ENCODE measurements at places on chromosomes 11 and 22. TPM values are rescaled to one million over a fixed set of nuclear protein-coding genes. Genes with fewer than 3 reads are reported as not detected.
A peak's percentile ranks its signal among the peaks of the same experiment; 100 is the strongest.

DNA sequence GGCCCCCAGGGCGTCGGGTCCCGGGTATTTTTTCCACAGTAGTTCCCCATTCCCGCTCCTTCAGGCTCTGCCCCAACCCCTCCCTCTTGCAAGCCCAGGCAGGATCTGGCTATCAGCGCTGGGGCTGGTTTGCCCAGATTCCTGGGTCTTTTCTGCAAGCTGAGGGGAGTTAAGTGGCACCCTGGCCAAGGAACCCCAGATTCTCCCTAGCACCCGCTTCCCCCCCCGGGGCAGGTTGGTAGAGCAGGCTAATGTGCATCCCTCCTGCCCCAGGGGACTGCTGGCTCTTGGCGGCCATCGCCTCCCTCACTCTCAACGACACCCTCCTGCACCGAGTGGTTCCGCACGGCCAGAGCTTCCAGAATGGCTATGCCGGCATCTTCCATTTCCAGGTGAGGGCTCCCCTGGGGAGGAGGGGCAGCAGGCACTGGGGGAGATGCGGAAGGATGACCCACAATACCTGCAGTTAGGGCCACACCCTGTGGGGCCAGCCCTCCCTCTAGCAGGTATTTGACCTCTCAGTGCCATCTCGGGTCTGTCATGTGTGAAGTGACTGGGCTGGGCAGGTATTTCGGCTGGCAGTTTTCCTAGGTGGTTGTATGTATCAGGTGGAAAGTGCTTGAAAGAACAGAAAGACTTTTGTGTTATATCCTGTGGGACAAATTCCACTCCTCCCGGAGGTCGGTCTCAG, 1.6 kb downstream of the CAPN1 start:
- DNase-seq, result no peak

GGTLC3 gene
- not detected for total RNA-seq

DNA sequence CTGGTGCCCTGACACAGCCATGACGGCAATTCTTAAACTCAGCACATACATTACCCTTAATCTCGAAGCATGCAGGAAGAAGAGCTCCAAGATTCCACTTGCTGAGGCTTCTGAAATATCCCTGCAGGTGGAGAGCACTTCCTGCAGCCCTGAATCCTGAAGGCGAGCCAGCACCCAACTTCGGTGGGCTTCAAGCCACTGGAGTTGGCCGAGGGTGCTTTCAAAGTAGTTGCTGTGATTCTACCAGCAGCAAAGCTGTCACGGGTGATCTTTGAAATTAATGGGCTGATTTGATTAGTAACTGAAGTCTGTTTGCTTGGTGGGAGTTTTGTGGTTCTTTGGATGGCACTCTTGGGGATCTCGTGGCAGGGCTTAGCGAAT, 9.0 kb upstream of the FTH1 start:
- no peak for DNase-seq

DNA sequence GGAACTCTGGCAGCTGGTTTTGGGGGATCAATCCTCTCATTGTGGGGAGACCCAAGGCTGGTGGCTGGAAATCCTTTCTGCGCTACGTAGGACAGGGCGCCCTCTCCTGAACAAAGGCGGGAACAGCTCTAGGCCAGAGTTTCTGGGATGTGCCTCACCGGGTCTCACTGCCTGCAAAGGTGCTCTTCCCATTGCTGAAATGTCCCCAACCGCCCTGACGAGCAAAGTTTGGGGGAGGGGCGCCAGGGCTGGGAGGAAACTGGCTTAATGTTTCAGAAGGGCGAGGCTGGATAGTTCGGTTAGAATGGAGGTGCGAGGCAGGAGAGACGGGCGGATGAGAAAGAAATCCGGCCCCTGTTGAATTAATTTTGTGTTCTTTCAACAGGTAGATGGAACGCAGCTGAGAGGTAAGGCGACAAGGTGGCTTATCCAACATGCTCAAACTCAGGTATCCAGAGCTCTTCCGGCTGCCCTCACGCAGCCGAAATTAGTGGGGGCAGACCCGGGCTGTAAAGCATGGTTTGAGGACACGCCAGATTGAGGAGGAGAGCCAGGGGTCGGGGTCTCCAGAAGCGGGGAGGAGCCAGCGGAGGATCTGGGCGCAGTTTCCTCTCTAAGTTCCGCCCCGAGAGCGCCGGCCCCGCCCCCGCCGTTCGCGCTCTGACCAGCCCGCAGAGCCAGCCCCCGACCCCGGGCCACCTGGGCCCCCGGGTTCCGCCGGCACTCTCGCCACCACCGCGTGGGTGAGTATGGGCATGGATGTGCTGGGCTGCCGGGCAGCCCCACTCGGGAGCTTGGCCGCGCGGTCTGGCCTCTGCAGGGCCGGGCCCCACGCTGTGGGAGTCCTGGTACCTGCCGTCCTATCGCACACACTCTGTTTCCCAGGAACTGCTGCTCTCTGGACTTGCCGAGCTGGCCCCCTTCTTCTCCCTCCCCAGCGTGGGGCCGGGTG, at the start of gene PGAP2:
PGAP2 (plus strand) TSS at position 652 of the 952 bp plus-strand sequence. CDS start 2,700 bp downstream, outside the sequence.
- peak; percentile 35 for DNase-seq

- no peak for DNase-seq
These were observed 27.4 kb downstream of the IGLL5 start for GRCh38 chr22:22914726-22915669.

MEI1 gene
- total RNA-seq, result 1.1 TPM

GRCh38 chr11:131771471-131771870, 401.1 kb downstream of the NTM start:
- no peak for DNase-seq

- DNase-seq, result peak; percentile 66
These were observed 62.5 kb downstream of the FEZ1 start for GRCh38 chr11:125433454-125434121.

GRCh38 chr11:13052130-13052571, 43.0 kb downstream of the RASSF10 start:
- no peak for DNase-seq

GRCh38 chr22:37967637-37968451, 14.3 kb downstream of the POLR2F start:
- no peak for DNase-seq

GRCh38 chr22:28029956-28030355, 110.9 kb upstream of the PITPNB start:
- no peak for DNase-seq

DNA sequence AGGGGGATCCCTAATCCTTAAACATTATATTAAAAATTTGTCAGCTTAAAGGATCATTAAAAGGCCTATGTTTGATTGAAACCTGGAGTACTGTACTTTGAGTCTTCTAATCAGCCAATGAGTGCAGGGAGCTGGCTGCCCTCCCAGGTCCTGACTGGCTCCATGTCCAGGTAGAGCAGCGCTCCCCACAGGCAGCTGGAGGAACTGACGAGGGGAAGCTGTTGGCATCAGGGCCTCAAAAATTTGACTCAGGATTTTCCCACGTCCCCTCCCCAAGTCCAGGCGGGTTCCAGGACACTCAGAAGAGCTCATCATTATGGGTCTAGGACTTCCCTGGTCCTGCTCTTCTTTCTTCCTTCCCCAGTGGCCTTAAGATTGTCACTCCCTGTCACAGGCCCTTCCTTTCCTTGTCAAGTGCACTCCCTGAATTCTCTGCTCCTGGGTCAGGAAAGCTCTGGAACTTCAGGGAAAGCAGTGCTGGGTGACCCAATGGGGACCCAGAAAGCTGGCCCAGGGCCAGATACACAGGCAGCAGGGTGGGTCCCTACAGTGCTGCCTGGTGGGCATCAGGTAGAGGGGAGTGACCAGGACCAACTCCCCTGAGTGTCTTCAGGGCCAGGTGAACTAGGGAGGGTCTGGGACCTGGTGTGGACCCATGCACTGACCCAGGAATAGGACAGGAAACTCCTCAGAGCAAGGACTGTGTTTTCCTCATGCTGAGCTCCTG, 65.5 kb downstream of the GGTLC2 start:
- no peak for DNase-seq

NLRP14 gene
- under 0.01 TPM for total RNA-seq

- DNase-seq, result no peak
These were observed 99.4 kb upstream of the SORL1-AS1 start for GRCh38 chr11:121552154-121552553.

OR5A1 gene
- total RNA-seq, result not detected

ADM2 gene
- total RNA-seq, result 0.18 TPM

DNA sequence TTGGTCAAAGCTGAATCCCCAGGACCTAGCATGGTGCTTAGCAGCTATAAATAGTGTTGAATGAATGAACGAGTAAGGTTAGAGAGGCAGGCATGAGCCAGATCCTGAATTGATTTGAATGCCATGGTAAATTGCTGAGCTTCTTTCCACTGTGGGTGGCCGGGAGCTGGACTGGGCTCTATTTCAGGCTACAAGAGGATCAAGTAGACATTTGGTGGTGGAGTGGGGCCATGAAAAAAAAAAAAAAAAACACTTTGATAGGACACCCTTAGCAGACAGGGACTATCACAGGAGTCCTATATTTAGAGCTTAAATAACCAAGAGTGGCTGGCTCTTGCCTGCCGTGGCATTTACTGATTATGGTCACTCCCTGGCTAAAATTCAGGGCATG, 77.6 kb downstream of the MIAT start:
- DNase-seq, result no peak

TRIM49 gene
- total RNA-seq, result not detected

- DNase-seq, result no peak
These were observed 18.7 kb downstream of the TRIM44 start for GRCh38 chr11:35681163-35681767.

DNA sequence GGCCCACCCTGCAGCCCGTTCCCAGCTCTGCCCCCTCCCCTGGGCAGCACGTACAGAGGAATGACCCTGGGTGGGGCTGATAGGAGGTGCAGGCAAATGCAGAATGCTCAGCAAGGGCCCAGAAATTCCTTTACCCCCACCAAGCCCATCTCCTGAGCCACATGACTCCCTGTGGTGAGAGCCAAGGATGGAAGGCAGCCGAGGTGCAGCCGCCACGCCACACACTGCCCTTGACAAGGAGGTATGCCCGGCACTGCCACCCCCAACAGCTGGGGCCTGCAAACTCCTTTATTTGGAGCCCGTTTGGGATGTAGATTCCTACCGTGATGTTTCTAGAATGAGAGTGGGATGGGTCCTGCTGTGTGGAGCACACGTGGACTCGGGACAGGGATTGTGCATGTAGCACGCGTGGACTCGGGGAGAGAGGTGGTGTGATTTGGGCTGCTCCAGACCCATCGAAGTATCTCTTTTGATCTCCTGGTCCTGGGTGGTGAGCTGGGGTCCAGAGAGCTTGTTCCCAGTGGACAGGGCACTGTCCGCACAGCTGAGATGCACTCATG, 12.9 kb downstream of the GTSE1 start:
- DNase-seq, result no peak

DNA sequence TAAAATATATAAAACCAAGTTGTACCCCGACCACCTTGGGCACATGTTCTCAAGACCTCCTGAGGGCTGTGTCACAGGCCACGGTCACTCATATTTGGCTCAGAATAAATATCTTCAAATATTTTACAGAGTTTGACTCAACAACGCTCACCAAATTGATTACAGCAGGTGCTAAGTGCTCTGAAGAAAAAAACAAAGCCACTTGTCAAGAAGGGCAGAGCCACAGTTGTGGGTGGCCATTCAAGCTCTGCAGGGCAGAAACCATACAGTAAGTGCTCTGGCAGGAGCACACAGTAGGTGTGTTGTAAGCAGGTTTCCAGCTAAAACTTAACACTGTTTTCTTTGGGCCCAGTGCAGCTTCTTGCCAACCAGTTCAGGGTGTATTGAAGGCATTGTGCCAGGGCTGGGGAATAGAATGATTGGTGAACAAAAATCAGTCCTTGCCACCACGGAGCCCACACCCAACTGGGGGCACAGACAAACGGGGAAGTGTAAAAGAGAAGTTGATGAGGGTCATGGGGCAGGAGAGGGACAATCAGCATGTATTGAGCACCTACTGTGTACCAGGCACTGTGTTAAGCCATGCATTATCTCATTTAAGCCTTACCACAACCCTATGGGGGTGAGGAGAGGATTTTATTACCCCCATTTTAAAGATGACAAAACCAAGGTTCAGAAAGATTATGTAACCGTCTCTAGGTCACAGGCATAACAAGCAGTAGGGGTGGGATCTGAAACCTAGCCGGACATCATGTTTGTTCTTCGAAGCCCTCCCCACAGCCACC, 18.2 kb downstream of the ARRB1 start:
- DNase-seq, result no peak

DNA sequence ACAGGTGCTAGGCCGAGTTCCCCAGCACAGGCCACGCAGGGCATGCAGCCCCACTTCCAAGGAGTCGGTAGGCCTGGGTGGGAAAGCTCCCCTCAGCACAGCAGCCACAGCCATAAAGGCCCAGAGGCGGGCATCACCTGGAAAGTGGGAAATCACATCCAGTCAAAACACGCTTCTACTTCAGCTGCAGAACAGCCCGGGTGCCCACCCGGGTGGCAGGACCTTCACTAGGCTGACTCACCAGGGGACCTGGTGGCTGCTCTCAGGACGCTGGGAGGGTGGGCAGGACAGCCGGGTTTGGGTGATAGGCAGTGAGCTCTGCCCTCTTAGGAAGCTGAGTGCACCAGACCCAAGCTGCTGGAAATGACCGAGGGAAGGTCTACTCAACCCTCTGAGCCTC, 7.3 kb downstream of the KIAA0930 start:
- DNase-seq, result no peak

DNA sequence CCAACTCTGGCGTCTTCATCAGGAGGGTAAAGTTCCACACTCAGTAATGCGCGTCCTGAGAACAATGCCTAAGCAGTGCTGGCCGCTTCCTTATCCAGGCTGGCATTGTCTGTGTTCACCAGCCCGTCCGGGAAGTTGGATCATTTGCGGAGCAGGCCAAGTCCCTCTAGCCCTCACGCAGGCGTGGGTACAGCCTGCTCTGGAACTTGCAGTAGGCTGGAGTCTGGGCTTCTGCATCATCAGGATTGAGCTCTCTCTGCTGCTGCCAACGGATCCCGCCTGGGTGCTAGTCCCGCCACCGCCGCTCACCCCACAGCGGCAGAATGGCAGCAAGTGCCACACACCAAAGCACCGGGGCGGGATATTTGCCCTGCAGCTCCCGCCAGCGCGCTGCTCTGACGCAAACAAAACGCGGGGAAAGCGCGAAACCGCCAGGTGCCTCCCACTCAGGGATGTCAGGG, 29.0 kb downstream of the GLYATL1 start:
- DNase-seq, result no peak

DNA sequence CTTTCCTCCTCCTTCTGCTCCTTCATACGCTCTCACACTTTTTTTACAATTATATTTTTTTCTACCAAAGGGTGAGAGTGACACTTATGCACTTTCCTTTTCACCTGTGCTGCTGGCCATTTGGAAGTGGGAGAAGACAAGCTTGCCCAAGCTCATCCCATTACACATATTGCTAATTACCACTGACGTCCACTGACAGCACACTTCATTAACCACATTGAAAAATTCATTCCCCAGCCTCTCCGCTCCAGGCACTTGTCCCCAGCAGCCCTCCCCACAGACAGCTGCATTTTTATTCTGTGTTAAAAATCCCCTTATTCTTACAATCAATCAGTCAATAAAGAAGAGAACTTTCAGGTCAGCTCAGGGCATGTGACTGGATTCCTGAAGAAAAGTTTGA, 175.1 kb downstream of the LRRC4C start:
- no peak for DNase-seq

ZNF215 gene
- 7.2 TPM for total RNA-seq

- no peak for DNase-seq
These were observed 184.7 kb downstream of the CTTN start for GRCh38 chr11:70582886-70583641.

GRCh38 chr11:113505046-113505445, 29.8 kb upstream of the DRD2 start:
- no peak for DNase-seq

- DNase-seq, result no peak
These were observed 31.4 kb downstream of the CSTPP1 start for GRCh38 chr11:46967962-46968361.

CCDC87 gene
- total RNA-seq, result 0.18 TPM

All from IMR-90 (cell line).